ENCODE measurements at places on chromosomes 1 and 21. TPM values are rescaled to one million over a fixed set of nuclear protein-coding genes. Genes with fewer than 3 reads are reported as not detected.

S1PR1 gene
- 71.0 TPM for total RNA-seq

NBPF20 gene
- 0.82 TPM for total RNA-seq

FYB2 gene
- not detected for total RNA-seq

LRRN2 gene
- total RNA-seq, result not detected

OPN3 gene
- 15.1 TPM for total RNA-seq

DNA sequence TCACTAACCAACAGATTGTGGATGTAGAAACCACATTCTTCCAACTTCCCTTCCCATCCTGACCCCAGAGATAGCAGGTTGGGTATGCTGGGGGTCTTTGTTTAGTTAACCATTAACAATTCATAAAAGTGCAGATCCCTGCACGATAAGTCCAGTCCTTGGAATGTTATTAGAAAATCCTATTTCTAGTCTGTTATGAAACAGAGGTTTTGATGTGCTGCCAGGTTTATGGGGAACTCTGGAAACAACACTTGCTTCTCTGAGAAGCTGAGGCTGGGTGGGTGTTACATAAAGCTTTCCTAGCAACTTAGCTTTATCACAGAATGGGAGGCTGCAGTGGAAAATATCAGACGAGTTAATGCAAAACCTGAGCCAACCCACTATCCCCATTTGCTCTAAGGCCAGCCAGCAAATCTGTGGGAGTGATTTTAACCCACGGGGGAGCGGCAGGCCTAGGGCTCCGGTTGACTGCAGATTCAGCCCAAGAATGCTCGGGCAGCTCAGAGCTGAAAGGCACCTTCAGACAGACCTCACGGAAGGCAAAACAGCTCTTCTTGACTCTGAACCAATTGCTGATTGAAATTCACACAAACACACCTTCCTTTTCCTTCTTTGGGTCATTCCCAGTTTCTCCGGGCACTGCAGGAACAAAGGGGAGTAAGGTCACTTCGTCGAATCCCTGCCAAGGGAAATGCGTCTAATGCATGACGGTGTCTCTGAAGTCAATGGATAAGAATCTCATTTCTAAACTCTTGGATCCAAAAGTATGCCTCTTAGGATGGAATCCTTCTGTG lies 111.7 kb upstream of the IRF2BP2 start:
- no peak for DNase-seq

DNA sequence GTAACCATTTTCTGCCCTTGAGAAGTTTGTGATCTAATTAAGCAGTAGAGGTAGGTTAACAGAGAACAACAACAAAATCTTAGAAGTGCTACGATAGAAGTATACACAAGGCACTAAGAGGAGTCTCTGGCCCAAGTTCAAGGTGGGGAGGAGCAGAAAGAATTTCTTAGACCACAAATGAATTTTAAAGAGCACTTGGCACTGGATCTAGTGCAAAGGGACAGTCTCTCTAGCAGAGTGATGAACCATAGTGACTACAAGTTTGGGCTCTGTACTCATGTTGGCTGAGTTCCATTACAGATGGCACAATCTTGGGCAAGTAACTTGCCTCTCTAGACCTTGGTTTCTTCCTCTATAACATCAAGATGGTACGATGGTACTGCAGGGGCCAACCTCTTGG lies 33.3 kb upstream of the PIGC start:
- no peak for DNase-seq

DNA sequence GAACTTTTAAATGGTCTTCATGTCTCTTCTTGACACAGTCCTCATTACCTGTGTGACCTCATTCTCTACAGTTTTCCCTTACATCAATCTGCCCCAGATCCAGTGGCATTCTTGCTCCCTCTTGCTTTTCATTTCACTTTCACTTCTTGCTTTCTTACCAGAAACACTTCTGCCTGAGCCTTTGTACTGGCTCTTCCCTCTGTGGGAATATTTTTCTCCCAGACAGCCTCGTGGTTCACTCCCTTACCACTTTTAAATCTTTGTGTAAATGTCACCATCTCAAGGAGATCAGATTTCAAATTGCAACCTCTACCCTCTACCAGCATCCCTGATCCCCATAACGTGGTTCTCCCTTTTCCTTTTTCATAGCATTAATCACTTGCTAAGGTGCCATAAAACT lies 73.2 kb downstream of the DISC1 start:
- DNase-seq, result no peak

- DNase-seq, result no peak
Measured at GRCh38 chr1:223776075-223776814, 63.9 kb downstream of the CAPN2 start.

GRCh38 chr1:167371030-167371429 lies 147.3 kb downstream of the CD247 start:
- no peak for DNase-seq

DNA sequence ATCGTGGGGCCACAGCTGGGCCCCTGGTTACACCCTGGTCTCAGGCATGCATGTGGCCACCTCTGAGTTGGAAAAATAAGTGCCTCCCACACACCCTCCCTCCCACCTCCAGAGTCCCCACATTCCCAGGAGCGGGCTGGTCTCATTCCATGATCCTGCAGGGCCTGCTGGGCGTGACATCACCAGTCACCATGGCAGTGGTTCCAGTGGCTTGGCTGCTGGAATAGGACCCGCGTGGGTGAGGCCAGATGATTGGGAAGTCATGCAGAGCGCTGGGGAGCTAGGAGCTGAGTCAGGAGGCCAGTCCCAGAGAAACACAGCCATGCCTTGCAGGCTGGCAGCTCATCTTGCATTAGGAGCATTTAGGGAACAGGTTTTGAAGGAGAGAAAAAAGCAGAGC lies 125.4 kb upstream of the TMEM51 start:
- no peak for DNase-seq

- no peak for DNase-seq
Measured at GRCh38 chr1:5891736-5892135, 100.5 kb downstream of the NPHP4 start.

DNA sequence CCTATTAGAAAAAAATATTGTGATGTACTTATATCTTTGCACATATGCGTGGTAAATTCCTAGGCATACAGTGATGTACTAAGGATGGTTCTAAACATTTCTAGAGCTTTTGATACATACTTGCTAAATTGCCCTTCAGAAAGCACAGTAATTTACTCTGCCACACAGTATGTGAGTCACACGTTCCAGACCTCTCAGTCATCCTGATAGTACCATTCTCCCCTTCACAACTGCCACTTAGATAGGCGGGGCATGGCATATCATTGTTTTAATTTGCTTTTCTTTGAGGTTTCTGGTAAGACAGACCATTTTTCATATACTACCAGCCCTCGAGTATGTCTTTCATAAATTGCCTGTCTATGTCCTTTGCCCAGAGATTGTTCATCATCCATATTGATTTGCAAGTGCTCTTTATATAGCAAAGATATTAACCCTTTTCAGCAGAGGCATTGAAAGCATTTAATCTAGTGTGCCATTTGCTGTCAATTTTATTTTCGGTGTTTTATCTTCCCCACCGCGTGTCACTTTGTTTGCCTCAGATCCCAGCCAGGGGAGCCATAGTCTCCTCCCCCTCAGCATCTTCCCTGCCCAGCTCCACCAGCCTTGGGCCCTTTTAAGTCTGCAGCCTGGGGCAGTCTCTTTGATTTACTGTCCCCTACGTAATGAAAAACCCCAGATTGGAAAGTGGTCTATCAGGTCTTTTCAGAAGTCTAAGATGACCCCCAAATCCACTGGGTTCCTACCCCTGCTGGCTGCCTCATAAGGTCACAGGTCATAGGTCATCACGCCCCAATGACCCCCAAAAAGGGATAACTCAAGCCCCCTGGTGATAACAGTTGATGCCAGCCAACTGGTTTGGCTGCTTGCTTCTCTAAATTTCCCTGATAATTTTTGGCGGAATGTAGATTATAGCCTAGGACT lies 11.8 kb upstream of the PAX7 start:
- no peak for DNase-seq

- DNase-seq, result no peak
Measured at GRCh38 chr1:19960591-19960990, 18.8 kb downstream of the PLA2G2A start.

GRCh38 chr1:77506771-77507170 lies 175.7 kb downstream of the ZZZ3 start:
- DNase-seq, result no peak

DNA sequence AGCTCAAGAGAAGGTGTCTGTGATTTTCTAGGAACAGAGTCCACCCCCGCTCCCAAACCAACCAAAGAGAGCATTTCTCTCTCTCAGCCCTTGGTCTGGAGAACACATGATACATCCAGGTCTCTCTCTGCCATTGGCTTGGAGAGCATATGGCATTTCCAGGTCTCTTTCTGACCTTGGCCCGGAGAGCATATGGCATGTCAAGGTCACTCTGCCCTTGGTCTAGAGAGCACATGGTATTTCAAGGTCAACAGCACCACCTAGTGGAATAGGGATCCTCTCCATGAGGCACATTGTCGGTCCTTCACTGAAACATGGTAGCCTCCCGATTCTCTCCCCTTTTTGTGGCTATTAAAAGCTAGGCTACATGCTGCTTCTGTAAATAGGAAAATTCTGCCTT lies 437.7 kb upstream of the OLFM3 start:
- no peak for DNase-seq

- no peak for DNase-seq
Measured at GRCh38 chr1:13619909-13620308, 36.3 kb downstream of the PDPN start.

Data from activated T-helper 2 cell treated with anti-CD3 and anti-CD28 coated beads, Interferon-gamma antibody, Interleukin-2, Interleukin-4, amounts not matched to agents 10 μg/mL and 5 μg/mL and 100 μg/mL, durations not matched to agents 14 hours and 24 hours and 36 hours (primary cell).